Foreskin keratinocyte (primary cell): ENCODE measurements at places on chromosomes 12 and 14. TPM values are rescaled to one million over a fixed set of nuclear protein-coding genes. Genes with fewer than 3 reads are reported as not detected.

ETFBKMT gene
- 1.4 and 1.6 TPM in 2 replicates for total RNA-seq

GRCh38 chr14:94126419-94126677, 3.1 kb downstream of the IFI27L2 start:
- DNase-seq = no peak

DNA sequence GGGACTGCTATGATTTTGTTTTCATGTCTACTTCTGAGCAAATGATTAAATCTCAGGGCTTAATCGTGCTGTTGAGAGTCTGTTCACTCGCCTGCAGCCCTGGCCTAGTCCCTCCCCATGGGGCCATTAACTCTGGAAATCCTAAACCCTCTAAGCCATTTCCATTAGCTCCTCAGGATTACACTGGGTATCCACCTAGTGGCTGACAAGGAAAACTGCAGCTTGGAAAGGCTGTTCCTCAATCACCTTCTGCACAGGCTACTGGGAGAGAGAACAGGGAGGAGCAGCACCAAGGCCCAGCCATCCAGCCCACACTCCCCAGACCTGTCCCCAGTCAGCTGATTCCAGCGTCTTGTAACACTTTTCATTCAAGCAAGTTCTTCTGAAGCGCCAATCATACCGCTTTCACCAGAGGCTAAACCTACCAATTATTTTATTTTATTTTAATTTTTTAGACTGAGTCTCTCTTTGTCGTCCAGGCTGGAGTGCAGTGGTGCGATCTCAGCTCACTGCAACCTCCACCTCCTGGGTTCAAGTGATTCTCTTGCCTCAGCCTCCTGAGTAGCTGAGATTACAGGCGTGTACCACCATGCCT, 48.7 kb downstream of the NEUROD4 start:
- DNase-seq = peak; percentile 47

CMKLR1 gene
- not detected in 2 replicates for total RNA-seq

MYL2 gene
- not detected in 2 replicates for total RNA-seq

DNA sequence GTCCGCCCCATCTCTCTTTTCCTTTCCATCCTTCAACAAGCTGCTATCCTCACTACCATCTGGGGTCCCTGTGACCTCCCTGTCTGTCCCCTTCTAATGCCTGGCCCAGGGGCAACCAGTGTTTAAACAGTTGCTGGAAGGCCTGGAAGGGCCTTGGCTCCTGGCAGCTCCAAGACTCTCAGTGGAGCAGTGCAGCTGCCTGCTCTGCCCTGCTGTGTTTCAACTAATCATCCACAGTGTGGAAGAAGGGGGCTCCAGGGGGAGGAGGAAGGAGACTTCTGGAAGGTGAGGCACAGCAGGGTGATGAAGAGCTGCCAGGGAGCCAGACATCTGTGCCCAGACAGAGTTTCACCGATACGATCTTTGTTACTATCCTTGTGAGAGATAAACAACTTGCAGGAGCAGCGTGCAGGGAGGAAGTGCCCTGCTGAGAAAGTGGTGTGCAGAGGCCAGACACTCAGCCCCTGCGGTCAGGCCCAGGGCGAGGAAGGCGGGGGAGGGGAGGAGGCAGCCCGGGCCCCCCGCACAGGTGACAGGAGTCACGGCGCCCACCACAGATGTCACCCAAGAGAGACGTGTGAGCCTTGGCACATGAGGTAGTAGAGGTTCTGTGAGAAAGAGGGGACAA, 1061.8 kb downstream of the BCL11B start:
- no peak for DNase-seq

DNA sequence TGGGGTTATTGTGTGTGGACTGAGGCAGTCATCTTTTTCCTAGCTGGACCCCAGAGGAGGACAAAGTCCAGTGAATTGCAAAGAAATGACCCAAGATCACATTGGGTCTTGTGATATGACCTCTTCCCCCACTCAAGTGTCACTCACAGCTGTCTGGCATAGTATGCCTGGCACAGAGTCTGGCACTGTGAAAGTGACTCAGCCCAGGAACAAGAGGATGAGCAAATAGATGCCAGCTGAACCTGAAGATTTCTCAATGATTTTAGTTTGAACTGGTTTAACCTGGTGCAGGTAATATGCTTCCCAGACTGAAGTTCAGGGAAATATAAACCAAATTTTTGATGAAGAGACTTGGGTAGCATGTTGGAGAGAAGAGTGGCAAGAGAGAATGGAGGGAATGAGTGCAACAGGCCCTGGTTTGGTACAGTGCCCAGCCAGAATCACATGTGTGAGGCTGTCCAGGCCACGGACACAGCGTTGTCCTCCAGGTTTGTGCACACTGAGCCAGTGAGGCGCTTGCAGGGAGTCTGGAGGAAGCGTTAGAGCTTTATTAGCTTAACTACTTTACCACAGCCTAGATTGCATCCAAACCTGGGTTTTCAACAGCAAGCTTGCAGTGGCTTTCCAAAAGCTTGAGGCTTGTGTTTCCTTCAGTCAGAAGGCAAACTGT, 332.9 kb downstream of the NUAK1 start:
- DNase-seq = peak; percentile 13

AQP5 gene
- total RNA-seq = not detected in 2 replicates
